ENCODE measurements at places on chromosomes 7 and 10.
A peak's percentile ranks its signal among the peaks of the same experiment; 100 is the strongest.

DNA sequence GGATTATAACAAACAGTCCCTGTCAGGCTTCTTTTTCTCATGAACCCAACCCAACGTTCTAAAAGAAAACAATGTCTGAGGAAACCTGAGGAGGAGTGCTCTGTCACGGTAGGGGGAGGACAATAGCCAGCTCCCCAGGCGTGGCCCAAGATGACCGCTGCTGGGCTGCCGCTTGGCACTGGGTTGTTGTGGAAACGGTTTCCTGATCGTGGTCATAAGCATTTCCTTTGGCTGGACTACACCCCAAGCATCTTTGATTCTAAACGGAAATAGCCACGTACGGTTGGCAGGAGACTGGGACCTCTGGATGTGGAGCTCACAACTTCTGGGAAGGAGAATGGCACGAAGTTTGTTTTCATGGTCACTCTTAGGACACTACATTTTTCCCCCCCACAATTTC, 30.4 kb upstream of the DMBT1 start:
- no peak for DNase-seq

- no peak for DNase-seq
Observed at GRCh38 chr10:86058964-86059363, 307.6 kb downstream of the GRID1 start.

DNA sequence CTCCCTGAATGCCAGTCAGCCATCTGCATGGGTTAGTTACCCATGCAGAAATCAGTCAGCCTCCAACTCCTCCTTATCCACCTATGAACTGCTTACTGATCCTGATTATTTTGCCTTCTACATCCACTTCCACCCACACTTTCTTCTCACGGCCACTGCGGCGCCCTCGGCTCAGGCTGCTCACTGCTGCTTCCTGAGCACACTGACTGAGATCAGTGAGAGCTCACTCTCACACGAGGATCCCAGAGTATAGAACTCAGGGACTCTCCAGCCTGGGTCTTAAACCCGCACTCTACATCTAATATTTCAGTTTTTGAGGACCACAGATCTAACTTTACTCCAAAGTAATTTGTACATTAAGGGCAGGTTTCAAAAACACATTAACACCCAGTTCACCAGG, 64.4 kb downstream of the GRB10 start:
- DNase-seq, result no peak

GRCh38 chr10:14173706-14174594, 156.8 kb downstream of the FRMD4A start:
- DNase-seq, result peak; percentile 10

DNA sequence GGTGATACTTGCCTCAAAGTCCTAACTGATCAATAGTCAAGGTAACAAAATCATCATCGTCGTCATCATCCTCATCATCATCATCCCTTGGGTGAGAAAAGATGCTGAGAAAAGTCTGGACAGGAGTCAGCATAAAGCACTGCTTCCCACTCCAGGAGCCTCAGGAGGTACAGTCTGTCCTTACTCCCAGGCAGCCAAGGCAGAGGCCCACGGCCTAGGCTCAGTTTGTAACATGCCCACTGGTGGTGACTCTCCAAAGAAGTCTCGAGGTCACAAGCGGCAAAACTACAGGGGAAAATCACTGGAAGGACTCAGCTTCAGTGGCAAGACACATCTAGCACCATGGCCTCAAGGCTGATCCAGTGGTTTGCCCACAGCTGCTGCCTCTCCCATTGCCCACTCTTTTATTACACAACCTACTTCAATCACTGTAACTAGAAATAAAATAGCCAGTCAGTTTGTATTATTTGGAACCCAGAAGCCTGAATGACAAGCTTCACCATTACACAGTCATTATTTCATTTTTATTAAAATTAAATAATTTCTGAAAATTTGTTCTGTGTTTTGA, 150.4 kb downstream of the SRPK2 start:
- DNase-seq, result no peak
